ENCODE measurements at places on chromosomes 11 and 22.

DNA sequence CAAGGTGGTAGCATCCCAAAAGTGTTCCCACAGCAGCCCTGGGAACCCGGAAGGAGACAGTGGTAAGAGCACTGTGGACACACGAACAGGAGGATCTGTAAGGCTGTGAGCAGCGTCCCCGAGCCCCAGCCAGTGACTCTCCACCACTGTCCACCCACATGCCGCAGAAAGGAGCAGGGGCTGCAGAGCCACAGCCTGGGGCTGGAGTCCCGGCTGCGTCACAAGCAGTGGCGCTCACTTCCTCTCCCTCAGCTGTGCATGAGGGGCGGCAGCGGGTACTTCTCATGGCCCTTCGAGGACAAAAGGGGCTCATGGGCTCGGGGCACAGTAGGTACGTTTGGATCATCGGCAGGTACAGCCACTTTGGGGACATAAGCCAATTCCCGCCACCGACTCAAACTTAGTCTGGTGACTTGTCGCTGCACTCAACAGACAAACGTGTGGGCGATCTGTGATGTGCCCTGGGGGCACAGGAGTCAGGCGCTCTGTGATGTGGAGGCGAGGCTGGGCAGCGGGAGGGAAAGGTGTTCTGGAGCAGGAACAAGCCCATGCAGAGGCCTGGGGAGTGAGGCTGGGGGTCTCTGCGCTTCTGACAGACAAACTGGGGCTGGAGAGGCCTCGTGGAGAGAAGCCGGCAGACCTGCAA is 68.5 kb downstream of the SCUBE1 start:
- DNase-seq = no peak

DNA sequence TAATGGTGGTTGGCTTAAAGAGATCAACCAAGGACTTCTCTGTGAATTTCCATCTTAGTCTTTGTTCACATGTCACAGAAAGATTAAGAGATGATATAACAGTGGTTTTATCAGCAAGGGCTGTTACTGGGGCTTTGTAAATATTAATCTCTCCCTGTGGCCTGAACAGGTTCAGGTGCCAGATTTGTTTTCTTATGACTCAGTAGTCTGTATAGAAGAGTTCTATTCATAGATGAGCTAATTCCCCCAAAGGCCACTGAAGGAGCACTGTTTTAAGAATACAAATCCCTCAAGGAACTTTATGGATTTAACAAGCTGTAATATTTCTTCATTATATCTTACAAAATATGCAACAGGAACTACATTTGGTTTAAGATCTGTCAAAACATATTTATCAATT is 50.4 kb downstream of the TCP11L1 start:
- DNase-seq = no peak

- DNase-seq = no peak
Measured at GRCh38 chr22:17476838-17477237, 86.5 kb upstream of the SLC25A18 start.

GRCh38 chr11:81449588-81450156 is 1284.0 kb downstream of the FAM181B start:
- no peak for DNase-seq

DNA sequence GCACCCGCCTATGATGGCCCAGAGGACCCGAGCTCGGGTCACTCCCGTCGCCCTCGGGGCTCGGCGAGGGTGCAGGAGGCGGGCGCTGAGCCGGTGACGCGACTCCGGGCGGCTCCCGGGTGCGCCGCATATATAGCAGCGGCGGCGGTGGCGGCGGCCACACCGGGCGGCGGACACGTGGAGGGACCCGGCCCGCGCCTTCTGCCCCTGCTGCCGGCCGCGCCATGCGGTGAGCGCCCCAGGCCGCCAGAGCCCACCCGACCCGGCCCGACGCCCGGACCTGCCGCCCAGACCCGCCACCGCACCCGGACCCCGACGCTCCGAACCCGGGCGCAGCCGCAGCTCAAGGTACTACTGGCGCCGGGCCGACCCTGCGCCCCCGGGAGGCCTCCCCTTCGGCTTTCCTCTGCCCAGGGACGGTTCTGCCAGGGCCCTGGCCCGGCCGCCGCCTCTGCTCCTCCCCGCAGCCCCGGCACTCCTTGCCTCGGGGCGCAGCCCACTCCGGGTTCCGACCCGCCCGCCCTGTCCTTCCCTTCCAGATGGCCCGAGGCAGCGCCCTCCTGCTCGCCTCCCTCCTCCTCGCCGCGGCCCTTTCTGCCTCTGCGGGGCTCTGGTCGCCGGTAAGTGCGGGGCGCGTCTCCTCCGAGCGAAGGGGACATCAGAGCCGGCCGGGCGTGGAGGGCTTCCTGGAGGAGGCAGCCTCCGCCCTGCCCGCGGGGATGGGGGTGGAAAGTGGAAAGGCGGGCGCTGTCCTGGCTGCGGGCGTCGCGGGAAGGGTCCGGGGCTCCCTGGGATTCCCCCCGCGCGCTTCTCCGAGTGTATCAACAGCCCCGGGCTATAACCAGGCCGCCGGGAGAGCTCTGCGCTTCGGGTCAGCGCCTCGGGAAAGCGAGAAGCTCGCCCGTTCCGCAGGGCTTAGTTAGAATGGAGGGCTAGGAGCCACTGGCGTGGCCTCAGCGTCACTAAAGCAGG is at the start of gene GAL:
Gene GAL, plus strand, starts transcription at position 160 of the 972 bp plus-strand sequence. Its CDS starts 380 bp downstream, at position 540.
- DNase-seq = peak; percentile 63

GRCh38 chr11:11085580-11085979 is 227.7 kb upstream of the ZBED5 start:
- no peak for DNase-seq

DNA sequence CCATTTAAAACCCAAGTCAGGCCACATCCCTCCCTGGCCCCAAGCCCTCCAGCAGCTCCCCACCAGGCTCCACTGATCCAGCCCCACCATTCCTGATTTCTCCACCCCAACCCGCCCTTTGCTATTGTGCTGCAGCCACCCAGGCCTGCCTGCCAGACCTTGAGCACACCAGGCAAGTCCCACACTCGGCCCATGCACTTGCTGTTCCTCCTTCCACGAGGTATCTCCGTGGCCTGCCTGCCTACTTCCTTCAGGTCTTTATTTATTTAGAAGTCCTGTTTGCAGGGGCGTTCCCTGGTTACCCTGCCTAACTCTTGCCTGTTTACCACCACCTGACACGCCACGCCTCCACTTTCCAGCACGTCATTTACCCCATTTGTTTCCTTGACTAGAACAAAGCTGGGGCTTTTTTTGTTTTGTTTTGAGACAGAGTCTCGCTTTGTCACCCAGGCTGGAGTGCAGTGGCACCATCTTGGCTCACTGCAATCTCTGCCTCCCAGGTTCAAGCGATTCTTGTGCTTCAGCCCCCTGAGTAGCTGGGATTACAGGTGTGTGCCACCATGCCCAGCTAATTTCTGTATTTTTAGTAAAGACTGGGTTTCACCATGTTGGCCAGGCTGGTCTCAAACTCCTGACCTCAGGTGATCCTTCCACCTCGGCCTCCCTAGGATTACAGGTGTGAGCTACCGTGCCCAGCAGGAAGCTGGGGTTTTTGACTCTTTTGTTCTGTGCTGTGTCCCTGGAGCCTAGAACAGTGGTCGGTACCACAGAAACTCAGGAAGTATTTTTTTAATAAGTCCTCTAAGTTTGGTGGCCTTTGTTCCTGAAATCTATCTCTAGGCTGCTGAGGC is 6.7 kb downstream of the CENPM start:
- DNase-seq = no peak

- no peak for DNase-seq
Measured at GRCh38 chr11:914747-915501, 4.3 kb upstream of the CHID1 start.

DNA sequence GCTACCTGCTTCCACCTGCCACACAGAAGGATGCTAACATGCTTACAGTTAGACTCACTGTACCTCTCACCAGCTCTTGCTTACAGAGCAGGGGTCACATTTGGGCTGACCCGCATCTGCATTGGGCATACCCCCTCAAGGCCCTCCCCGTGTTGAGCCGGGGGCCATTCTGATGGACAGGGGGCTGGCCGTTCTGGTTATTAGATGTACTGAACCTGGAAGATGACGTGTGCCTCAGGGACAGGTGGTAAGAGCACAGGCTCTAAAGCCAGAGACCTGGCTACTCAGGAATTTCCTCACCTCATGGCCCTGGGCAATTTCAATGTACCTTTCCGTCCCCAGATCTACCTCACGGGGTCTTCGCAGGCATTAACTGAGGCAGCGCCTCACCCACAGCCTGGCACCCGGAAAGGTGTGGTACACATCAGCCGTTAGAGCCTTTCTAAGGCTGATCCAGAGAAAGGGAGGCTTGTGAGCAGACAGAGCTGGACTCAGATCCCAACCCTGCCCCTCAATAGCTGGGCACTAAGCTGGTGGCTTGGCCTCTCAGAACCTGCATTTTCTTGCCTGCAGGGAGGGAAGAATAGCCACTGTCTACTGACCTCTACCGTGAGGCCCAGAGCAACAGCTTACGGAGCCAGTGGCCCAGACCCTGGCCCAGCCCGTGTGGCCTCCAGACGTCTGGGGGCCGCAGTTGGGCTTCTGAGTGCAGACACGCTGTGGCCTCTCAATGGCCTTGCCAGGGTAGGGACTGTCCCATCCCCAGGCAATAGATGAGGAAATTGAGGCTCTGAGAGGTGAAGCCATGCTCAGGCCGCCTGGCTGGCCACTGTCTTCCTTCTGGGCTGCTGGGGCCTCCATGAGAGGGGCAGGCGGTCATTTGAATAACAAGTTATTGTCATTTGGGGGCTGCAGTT is 100.6 kb downstream of the MORC2 start:
- DNase-seq = no peak

GRCh38 chr22:33577862-33578411 is 342.3 kb downstream of the LARGE1 start:
- no peak for DNase-seq

GRCh38 chr22:37457093-37457893 is 28.9 kb downstream of the MFNG start:
- DNase-seq = peak; percentile 83

DNA sequence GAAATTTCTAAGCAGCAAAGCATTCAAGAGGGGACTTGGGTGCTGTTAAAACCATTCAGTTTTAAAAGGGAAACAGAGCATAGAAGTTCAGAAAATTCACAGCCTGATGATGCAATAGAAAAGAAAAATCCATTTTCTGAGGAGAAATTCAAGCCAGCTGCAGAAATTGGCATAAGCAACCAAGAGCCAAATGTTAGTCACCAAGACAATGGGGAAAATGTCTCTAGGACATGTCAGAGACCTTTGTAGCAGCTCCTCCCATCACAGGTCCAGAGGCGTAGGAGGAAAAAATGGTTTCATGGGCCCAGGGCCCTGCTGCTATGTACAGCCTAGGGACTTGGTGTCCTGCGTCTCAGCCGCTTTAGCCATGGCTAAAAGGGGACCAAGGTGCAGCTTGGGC is 5.5 kb upstream of the IRAG1 start:
- no peak for DNase-seq

- DNase-seq = no peak
Measured at GRCh38 chr11:1281974-1282365, 27.5 kb downstream of the TOLLIP start.

- DNase-seq = no peak
Measured at GRCh38 chr11:130458410-130458729, 9.9 kb downstream of the ADAMTS15 start.

- DNase-seq = no peak
Measured at GRCh38 chr11:86812981-86813380, 12.6 kb downstream of the PRSS23 start.

GRCh38 chr11:9680028-9680427 is 16.2 kb downstream of the SWAP70 start:
- DNase-seq = no peak

GRCh38 chr11:61106296-61106695 is 4.0 kb downstream of the CD5 start:
- no peak for DNase-seq

Measured in neural progenitor cell (in vitro differentiated cells).